CD4-positive, alpha-beta T cell treated with Interleukin-15 for 4 hours (primary cell): ENCODE measurements at places on chromosomes 16 and 17.

DNA sequence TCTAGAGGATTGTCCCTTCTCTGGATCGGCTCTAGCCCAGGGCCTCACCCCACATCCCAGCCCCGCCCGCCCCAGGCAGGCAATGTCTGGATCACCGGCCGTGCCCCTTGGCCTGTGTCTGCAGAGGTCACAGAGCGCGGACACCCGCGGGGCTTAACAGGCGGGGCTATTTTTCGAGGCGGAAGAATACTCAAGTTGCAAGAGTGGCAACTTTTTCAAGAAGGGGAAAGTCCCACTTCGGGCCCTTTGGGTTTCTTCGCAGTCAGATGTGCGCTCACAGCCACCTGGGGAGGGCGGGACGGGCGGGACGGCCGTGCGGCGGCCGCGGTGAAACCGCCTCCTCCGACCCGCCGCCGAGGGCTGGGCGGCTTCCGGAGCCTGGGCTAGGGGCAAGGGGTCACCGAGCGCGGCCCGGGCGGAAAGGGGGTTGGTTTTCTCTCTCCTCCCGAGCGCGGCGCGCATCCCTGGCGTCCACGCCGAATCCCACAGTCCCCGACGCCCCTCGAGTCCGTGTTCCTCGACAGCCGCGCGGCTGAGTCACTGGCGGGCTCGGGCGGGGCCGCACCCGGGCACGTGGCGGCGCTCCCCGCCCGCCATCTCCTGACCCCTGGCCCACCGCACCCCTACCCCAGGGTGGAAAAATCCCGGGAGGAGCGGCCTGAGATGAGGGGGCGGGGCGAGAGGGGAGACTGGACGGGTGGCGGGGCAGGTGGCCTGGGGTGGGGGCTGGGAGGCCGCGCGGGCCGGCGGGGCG, 1.2 kb upstream of the PFN1 start:
- peak; percentile 86 for DNase-seq

DNA sequence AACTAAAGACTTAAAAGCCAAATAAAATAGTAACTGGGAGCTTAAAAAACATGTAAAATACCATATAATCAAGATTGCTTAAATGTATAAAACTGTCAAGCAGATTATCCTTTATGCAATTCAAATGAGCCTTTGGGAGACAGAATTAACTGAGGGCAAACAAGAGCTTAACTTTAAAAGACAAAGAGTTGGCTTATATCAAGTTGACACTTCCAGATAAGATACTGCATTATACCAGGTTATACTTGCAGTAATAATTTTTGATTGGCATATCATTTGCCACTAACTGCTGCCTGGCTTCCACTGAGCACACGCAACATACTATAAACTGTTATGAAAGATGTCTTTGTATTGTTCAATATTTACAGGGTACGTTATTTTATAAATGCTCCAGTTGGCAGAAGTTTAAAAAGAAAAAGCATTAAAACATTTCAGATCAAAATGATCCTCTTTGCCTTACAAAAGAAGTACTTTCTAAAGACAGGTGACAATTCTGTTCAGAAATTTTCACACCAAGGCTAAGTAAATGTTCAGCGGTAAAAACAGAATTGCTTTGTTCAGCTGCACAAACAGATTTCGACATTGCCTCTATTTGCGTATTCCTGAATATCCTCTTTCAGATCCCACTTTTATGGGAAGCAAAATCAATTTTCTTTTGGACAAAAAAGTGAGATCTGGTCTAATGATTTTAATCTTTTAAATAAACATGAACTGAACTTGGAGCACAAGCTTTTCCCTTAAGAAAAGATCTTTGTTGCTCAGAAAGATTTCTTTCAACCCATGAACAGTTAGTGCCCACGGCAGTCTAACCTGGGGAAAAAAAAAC, 50.7 kb downstream of the TOX3 start:
- no peak for DNase-seq

GRCh38 chr16:88617268-88618031, 20.9 kb upstream of the IL17C start:
- no peak for DNase-seq

GRCh38 chr16:69327585-69328310, 2.6 kb downstream of the PDF start:
- no peak for DNase-seq

DNA sequence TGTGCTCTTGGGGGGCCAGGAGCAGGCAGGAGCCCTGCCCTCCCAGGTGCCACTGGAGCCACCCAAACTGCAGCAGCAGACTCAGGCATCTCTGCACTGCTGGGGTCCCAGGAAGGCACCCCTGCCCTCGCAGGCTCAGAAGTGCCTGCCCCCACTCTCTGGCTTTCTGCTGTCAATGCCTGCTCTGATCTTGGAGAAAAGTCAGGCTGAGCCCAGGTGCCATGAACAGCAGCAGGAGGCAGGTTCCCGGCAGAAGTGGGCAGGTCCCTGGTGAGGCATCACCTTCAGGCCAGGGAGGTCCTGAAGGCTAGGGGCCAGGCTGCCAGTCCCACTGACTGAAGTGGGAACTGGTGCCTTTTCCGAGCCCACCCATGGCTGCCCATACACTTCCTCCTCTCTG, 106.5 kb downstream of the MGAT5B start:
- DNase-seq: no peak

DNA sequence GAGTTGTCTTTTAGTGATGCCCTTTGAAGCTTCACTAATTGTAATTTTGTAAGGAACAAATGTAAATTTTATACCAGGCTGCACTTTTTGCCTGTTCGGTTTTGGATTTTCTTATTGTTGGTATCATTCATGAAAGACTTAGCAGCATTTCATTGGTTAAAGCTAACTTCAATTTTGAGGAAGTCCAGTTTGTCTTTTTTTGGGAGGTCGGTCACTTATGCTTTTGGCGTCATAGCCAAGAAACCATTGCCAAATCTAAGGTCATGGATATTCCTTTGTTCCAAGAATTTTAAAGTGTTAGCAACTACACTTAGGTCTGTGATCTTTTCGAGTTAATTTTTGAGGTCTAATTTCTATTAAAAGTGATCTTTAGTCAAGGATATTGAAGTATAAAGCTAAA, 77.1 kb downstream of the PRKCA start:
- no peak for DNase-seq

- no peak for DNase-seq
Measured at GRCh38 chr17:81854974-81855774, 5.2 kb downstream of the P4HB start.

DNA sequence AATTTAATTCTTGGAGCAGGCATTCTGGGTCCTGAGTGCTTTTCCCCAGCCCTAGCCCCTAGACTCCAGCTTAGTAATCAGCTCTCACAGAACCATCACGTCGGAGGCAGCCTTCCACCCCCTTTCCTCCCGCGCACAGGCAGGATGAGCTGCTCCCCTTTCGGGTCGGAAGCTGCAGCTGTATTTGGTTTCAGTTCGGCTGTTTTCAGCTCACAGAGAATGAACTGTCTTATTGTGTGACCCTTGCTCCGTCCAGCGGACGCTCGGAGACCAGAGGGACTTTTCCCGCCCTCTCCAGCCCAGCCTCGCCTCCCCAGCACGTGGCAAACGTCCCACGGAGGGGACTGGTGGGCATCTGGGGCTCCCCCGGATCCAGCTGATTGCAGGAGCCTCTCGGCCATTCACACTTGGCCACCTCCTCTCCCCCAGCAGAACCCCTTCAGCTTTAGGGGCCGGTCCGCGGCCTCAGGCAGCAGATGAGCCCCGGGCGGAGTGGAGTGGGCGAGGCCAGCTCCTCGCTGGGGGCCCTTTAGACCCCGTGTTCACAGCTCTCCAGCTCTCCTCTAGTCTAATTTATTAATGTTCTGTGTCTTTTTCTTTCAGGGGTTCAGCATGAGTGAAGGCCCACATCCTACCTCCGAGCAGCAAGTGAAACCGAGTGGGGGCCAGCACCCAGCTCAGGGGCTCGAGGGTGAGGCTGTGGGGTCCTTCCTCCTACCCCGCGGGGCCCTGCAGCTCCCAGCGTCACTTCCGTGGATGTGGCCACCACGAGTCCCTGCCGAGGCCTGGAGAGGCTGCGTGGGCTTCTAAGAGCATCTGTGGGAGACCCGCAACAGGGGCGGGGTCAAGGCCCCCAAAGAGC, 863 bp upstream of the UTS2R start:
- DNase-seq: no peak

GRCh38 chr17:78726513-78726912, 55.6 kb downstream of the CYTH1 start:
- DNase-seq: no peak

GRCh38 chr16:49469930-49470451, 96.4 kb downstream of the C16orf78 start:
- no peak for DNase-seq

- no peak for DNase-seq
Measured at GRCh38 chr17:72119873-72120641, 763 bp upstream of the SOX9 start.

GRCh38 chr16:17828012-17828411, 357.3 kb upstream of the XYLT1 start:
- DNase-seq: no peak

DNA sequence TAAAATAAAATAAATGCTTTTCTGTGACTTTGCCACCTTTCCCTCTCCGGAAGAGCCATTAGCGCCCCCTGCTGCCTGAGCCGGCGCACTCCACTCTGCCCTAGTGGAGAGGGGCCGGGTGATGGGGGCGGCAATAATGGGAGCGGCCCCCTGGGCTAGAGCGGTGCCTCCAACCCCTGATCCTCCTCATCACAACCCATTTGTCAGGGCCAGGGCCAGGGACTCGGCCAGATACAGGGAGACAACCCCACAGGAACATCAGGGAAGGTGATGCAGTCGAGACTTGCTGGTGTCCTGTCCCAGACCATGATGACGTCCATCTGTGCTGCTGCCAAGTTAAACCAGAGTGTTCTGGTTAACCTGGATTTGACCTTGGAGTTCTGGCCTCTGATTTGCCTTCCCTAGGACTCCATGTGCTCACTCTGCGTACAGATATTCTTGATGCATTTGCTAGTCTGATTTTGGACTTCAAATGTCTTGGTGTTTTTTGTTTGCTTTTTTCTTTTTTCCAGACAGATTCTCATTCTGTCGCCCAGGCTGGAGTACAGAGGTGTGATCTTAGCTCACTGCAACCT, 46.1 kb upstream of the BPTF start:
- no peak for DNase-seq

GRCh38 chr16:88591577-88592021, 21.4 kb downstream of the ZC3H18 start:
- DNase-seq: no peak

DNA sequence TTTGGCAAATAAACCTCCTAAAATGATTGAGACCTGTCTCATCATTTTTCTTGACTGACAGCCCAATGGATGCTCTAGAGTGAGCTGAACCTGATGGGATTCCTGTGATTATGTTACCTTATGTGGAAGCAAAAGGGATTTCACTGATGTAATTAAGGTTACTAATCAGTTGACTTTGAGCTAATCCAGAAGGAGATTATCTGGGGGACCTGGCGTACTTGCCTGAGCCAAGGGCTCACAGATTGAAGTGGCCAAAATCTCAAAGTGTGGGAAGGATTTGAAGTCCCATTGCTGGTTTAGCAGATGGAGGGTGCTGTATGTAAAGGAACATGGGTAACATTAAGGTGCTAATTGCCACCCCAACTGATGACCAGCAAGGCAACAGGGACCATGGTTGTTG, 214.0 kb downstream of the CPPED1 start:
- no peak for DNase-seq

DNA sequence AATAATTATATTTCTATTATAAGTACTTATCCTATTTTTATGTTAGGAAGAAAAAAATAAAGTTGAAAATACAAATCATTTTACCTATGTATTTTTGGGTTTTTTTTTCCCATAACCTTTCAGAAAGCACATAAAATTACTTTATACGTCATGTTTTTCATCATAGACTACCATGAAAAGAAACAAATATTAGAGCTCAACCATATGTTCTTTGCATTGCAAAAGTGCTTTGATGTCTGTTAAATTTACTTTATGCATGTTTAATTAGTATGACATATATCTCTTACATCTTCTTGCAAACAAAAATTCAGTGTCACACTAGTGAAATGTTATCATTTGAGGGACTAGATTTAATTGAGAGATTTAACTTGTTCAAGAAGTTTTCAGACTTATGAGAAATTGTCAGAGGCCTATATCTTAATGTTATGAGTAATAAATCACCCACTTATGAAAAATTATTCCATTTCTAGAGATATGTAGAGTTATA, 24.0 kb downstream of the BRIP1 start:
- DNase-seq: no peak

- DNase-seq: no peak
Measured at GRCh38 chr17:9339958-9340357, 235.7 kb downstream of the STX8 start.

DNA sequence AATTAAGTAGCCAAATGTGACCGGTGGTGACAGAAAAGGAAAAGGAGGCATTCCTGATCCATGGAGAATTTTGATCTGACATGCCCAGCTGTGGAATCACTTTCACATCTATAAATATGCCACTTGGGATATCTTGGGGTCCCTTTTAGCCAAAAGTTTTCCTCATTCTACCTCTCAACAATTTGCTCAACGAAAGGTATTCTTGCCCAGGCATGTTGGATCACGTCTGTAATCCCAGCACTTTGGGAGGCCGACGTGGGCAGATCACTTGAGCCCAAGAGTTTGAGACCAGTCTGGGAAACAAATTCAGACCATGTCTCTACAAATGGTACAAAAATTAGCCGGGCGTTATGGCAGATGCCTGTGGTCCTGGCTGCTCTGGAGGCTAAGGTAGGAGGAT, 24.3 kb downstream of the LITAF start:
- DNase-seq: no peak

- DNase-seq: peak; percentile 32
Measured at GRCh38 chr17:74491626-74492025, 25.2 kb downstream of the CD300A start.

GRCh38 chr16:84215531-84215930, 24.3 kb downstream of the KCNG4 start:
- DNase-seq: no peak

GRCh38 chr17:78477913-78478756, 99.1 kb downstream of the DNAH17 start:
- DNase-seq: no peak

DNA sequence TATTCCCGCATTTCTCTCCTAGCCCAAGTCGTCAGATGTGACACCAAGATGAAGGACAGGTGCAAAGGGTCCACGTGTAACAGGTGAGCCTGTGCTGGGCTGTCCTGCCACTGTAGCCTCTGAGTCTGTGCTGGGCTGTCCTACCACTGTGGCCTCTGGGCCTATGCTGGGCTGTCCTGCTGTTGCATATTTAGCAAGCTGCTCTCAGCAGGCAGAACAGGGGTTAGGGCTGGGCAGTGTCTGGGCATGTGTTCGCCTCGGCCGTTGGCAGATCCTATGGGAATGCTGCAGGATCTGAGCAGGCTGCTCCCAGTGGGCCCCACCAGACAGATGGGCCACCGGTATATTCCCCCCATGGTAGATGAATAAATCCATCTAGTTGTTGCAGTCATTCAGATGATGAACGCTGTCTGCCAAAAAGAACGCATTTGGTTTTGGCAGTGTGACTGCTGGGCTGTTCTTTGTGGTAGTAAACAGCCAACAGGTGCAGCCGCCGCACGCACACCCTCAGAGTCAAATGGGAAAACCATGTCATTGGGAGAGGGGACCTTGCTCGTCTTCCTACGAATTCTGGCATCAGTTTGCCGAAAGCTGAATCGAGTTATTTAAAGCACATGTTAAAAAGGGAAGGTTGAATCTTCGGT, 49.2 kb downstream of the CRISPLD2 start:
- DNase-seq: no peak

- DNase-seq: no peak
Measured at GRCh38 chr17:18191236-18191667, 7.6 kb downstream of the ALKBH5 start.
